ENCODE measurements at places on chromosomes 4 and X.

DNA sequence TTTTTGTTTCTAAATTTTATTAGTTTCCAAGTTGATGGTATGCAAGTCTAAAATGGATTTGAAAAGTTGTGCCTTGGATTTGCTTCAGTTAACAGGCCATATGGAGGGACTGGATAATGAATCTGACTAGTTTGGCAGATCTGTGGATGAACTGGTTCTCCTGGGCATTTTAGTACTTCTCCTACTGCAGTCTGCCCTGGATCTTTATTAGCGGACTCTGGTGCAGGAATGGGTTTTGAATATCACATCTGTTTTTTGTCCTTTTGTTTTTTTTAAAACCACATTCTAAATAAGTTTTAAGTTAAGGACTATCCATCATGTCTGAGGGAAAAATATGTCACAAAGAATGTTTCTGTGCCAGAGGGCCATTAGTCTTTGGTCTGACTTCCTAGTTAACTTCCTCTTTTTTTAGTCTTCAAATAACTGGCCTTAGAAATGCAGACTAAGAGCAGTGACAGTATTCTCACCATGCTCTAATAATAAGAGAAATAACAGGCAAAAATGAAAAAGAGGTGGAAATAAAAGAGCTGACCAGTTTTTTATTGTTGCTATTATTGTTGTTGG, 13.9 kb upstream of the DCK start:
- no peak for DNase-seq

DNA sequence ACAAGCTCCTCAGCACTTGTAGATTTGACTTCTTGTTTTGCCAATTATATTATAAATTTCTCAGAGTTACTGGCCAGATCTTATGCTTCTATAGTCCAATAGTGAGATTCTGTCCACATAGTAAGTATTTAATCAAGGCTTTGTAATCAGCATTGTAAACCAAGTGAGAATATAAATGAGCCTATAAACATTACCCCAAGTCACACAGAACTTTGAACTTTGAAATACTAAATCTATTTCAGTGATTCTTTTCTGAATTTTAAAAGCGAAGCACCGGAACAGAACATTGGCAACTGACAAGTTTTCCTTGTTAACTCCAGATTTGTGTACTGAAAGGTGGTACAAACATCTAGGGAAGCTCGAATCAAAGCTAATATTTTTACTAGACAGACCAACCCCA, 37.2 kb downstream of the PPM1K start:
- no peak for DNase-seq

- no peak for DNase-seq
Measured at GRCh38 chr4:64857815-64858214, 448.6 kb upstream of the TECRL start.

GRCh38 chr4:122830426-122831095, 3.9 kb downstream of the FGF2 start:
- no peak for DNase-seq

GRCh38 chrX:38513112-38513742, 48.1 kb upstream of the TSPAN7 start:
- no peak for DNase-seq

GRCh38 chr4:55123791-55124190, 1.6 kb downstream of the KDR start:
- DNase-seq, result no peak

DNA sequence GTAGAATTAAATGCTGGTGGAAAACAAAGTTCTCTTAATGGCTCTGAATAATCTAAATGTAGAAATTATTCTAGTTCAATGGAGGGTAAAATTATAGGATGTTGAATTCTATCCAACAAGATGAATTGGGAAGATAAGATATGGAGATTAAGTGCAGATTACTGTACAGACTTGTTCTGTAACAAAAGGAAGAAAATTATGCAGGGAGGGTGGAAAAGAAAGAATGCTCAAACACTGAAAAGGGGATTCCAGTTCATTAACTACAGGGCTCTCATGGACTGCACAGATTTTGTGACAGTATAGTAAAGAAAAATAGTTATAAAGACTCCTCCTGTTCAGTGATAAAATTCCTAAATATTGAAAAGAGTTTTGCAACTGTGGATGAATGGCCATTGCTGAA, 1794.0 kb upstream of the PCDH7 start:
- no peak for DNase-seq

DNA sequence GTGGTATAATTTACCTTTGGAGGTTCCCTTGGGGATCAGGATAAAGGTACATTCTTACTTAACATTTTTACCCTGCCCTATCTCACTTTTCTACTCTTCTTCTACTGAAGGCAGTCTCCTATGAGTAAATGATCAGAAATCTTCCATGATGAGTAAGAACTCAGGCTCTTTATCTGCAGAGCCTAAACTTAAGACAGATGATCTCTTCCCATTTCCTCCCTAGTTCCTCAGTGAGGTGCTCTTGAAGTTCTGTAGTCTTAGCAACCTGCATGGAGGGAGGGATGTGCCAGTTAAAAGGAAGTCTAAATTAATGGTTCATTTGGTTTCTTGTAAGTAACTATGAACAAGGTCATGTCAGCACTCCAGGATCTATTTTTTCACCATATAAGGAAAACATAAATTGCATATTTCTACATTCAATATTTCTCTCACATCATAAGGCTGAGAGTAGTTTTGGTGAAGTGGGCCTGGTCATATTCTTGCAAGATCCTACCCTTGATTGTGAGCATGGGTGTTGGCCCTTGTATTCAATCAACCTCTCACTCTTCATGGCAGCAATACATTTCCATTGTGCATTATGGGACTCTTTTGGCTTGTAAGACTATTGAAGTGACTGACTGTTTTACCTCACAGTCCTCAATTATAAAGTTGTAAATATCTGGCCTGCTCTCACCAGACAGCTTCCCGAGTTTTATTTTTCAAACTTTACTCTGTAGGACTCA, 295.5 kb downstream of the SLC7A11 start:
- no peak for DNase-seq

GRCh38 chrX:139967300-139967699, 2.0 kb upstream of the CXorf66 start:
- DNase-seq, result no peak

DNA sequence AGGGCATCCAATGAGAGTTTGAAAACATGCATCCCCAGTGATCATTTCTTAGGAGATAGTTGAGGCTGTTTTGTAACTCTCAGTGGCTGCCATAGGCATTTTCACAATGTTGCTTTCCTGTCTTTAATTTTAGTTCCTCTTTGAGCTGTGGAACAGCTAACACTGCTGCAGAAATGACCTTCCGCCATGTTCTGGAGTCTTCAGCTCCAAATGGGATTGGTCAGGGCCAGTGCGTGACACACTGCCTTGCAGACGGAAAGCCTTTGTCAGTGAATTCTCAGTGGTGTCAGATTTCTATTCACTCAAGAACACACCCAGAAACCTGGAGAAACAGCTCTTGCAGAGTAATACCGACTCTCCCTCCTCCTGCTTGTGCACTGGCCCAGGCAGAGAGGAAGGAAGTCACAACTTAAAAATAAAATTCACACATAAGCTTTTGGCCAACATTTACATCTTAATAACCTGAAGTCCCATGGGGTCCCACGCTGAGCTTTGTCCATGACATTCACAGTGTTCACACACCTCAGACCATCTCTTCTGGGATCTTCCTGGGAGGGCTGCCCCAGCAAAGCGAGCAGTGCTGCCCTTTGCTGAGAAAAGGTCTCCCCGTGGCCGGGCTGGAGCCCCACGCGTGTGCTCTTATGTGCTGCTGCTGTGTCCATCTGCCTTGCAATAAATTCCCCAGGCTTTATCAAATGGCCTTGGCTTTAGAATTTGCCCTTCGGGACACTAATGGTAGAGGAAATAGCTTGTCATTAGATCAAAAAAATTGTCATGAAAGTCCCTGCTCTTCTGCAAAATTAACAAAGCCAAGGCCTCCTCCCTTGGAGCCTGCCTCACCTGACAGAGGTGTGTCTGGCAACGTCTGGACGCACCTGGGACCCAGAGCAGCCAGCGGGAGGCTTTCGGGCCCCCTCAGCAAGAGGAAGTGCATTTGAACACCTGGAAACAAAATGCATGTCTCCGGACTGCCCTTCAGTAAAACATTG, 126.8 kb downstream of the IRF2 start:
- no peak for DNase-seq

GRCh38 chr4:23113104-23113503, 420.4 kb downstream of the GBA3 start:
- DNase-seq, result no peak

- no peak for DNase-seq
Measured at GRCh38 chrX:47176101-47176740, 17.4 kb upstream of the UBA1 start.

- DNase-seq, result no peak
Measured at GRCh38 chr4:52059372-52059771, 8.3 kb downstream of the SPATA18 start.

- no peak for DNase-seq
Measured at GRCh38 chr4:73814679-73815078, 21.8 kb upstream of the CXCL6 start.

DNA sequence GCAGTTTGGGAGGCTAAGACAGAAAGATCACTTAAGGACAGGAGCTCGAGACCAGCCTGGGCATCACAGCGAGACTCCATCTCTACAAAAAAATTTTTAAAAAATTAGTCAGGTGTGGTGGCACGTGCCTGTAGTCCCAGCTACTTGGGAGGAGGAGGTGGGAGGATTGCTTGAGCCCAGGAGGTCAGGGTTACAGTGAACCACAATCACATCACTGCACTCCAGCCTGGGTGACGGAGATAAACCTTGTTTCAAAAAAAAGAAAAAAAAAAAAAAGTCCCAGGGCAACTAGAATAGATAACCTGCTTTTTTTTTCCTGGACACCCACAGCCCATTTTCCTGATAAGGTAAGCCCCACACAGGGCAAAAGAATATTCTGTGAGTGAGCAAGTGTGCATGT, 96.3 kb downstream of the C4orf51 start:
- no peak for DNase-seq

DNA sequence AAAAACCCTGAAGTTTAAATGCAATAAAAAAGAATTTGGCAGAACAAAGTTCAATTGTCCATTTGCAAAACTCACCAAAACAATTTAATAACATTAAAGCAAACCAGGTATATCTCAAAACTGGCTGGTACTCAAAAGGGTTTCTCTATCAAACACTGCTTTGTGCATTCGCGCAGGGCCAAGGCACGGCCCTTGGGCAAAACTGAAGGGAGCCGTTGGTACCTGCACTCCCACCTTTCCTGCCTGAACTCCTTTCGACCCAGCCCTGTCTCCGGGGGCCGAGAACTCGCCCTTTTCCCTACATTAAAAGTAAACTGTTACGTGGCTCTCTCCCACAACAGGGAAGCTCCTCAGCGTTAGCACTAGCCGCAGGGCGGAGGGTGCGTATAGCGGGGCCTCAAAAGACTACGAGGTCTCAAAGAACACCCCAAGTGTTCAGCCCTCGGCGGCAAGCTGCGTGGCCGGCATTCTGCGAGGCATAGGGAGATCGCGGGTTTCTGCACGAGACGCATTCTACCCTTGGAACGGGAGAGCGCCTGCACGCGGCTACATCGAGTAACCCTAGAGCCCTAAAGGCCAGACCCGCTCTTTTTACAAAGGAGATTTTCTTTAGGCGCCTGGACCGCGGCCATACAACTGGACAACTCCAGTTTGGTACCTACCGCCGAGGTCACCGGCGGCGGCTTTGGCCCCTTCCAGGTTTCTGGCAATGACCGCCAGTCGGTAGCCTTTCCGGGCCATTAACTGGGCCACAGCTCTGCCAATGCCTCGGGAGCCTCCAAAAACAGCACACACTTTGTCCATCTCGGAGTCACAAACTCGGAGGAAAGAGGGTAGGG, 550 bp downstream of the CBR4 start:
- peak; percentile 31 for DNase-seq

- no peak for DNase-seq
Measured at GRCh38 chr4:1154523-1155182, 17.7 kb downstream of the SPON2 start.

- DNase-seq, result no peak
Measured at GRCh38 chr4:76208005-76208765, 5.4 kb downstream of the SCARB2 start.

DNA sequence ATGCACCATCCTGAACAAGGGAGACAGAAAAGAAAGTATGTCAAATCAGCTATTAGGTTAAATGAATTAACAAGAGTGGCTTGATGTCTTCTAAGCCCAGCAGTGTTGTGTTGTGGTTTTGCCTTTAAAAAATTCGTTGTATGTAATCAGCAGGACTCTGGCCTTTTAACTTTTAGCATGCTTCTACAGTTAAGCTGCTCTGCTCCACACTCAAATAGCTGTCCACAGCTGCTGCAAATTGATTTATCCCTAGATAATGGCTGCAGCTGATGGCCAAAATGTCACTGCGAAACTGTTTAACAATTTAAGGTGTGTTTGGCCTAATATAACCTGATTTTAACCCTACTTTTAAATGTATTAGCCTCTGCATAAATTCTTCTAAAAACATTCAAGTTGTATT, 85.8 kb downstream of the CXXC4 start:
- DNase-seq, result no peak

DNA sequence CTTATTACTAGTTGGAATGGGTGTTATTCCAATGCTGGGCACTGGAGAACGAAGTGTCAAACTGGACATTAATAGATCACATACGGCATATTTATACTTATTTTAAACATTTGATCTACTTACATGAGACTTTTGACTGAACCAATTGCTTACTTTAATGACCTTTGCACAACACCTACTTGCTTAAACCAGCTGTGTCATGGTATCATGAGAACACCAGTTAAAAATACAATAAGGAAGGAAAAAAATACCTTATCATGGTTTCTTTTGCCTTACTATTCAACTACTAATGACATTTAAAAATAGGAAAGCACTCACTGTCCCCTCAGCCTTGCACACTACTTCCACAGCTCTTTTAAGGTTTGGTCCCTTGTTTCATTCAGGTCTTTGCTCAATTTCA, 146.9 kb downstream of the FAM13A start:
- no peak for DNase-seq

GRCh38 chr4:168685136-168685809, 188.4 kb downstream of the PALLD start:
- DNase-seq, result no peak

DNA sequence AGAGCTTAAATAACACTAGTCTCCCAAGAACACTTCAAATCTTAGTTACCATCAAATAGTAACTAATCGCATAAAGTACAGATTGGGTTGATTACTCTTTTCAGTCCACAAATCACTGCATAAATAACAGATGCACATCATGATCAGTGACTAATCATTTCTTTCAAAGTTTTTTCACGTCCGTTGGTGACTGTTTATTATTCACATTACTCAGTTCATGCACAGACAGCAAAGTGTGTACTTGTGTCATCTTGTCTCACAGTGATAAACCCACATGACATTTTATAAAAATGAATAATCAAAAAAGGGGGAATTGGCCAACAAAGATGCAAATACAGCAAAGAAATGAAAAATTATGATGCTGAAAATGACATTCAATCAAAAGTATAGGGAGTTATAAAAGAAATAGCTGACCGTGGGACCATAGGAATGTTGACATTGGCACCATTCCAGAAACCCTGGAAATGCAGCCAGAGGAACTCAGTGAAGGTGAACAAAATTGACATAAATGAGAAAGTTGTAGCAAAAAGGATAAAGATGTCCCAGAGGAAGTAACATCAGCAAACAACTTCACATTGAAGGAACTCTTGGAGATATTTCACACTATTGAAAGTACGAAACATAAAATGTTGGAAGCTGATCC, 161.5 kb downstream of the SOX3 start:
- no peak for DNase-seq

All from T-helper 22 cell (primary cell).